Activated CD8-positive, alpha-beta memory T cell treated with anti-CD3 and anti-CD28 coated beads, Interleukin-2, amount 50 U/mL, for 4 hours (primary cell): ENCODE measurements at places on chromosomes 3 and 15.

DNA sequence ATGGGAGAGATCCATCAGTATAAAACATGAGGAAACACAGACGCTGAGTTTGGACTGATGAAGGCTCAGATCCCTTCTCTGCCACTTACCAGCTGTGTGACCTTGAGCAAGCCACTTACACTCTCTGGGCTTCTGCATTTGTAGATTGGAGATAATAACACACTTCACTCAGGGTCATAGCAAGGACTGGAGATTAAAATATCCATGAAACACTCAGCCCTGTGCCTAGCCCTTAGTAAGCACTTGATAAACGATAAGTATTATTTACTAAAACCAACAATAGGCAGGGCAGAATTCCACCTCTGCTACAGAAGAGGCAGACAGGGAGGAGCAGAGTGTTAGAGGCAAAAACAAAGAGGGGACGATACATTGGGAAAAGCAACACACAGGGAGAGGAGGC lies 420.5 kb upstream of the WNT5A start:
- DNase-seq = no peak

DNA sequence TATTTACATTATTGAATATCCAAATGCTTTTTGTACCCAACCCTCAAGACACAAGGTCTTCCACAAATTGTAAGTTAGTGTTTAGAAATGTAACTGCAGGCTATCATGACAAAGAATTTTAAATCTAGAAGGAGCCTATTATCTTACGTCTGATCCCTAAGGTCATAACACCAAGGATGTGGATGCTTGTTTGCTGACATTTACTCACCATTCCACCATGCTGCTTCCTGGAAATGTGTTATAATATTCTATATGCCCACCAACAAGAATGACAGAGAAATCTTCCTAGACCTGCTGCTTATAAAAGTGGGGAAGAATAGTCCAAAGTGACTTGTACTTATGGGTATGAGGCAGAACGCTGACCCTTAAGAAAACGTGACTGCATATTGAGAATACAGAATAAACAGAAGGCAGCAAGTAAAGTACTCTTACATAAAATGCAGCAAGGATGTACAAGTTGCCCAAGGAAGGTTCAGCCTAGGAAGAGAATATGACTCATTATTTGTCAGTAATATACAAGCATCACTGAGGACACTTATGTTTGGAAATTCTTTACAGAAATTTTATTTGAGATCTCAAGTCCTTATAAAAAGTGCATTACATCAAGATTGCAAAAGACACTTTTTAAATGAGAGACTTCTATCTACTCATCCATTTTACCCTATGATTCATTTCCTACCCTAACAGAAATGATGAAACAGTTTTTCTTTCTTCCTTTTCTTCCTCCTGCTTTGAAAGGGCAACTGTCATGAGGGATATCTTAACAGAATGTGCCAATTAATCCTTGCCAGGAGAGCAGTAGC lies 59.6 kb downstream of the ESYT3 start:
- DNase-seq = no peak

GRCh38 chr15:56353740-56354139 lies 11.5 kb upstream of the TEX9 start:
- DNase-seq = no peak

GRCh38 chr15:84911879-84912660 lies 27.6 kb downstream of the SLC28A1 start:
- DNase-seq = no peak

DNA sequence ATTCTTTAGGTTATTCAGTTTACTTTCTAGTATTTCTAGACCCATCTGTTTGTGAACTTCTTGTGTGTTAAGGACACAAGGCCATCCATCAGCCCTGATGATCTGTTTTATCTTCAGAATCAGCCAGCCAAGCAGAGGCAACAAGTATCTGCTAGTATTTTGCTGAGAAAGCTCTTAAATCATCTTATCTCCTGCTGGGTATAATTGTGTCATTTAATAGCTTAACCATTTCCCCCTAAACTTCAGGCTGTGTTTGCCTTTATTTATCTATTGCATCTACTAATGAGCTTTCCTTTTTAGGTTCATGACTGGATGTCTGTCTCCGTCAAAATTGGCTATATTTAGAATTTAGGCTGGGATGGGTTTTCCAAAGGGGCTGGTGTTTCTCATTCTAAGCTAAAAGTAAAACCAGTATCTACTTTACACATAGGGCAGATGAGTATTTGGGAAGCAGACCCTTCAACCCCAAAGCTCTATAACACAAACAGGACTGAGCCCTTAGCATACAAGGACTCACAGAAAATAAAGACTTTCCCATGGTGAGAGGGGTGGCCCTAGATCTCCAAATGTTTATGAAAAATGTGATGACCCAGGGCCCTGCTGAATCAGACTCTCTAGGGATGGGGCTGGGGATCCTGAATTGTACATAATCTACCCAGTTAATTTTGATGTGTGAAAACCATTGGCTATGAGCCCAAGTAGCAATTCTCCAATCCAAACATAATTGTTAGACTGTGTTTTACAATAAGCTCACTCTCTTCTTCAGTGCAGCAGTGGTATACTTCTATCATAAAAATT lies 65.3 kb upstream of the PSMD6 start:
- DNase-seq = no peak

DNA sequence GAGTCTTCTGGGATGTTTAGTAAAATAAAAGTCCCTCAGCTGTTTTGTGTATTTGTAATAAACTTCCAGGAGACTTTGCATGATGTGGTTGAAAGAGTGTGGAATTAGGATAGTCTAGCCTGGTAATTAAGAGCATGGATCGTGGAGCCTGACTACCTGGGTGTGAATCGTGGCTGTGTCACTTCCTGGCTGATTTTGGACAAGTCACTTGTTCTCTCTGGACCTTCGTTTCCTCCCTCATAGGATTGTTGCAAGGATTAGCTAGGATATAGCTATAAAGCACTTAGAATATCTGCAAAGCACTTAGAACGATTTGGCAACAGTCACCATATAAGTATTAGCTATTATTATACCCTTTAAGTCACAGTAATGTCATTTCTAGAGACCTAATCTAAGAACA lies 40.2 kb downstream of the SLMAP start:
- no peak for DNase-seq

DNA sequence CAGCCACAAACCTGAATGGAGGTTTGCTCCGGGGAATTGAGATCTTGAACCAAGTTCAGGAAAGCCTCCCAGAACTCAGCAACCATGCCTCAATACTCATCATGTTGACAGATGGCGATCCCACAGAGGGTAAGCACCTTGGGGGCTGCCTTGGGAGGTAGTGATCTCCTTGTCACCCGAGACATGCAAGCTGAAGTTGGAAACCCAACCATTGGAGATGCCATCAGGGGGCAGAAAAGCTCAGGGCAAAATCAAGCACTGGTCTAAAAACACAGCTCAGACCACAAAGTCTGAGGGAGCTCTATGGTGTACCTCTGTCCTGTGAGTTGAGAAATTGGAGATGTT lies 5.8 kb downstream of the ITIH1 start:
- DNase-seq = peak; percentile 4

GRCh38 chr3:38297947-38298711 lies 16.0 kb downstream of the SLC22A14 start:
- no peak for DNase-seq

- no peak for DNase-seq
Observed at GRCh38 chr3:122986693-122987179, 40.8 kb downstream of the SEMA5B start.

DNA sequence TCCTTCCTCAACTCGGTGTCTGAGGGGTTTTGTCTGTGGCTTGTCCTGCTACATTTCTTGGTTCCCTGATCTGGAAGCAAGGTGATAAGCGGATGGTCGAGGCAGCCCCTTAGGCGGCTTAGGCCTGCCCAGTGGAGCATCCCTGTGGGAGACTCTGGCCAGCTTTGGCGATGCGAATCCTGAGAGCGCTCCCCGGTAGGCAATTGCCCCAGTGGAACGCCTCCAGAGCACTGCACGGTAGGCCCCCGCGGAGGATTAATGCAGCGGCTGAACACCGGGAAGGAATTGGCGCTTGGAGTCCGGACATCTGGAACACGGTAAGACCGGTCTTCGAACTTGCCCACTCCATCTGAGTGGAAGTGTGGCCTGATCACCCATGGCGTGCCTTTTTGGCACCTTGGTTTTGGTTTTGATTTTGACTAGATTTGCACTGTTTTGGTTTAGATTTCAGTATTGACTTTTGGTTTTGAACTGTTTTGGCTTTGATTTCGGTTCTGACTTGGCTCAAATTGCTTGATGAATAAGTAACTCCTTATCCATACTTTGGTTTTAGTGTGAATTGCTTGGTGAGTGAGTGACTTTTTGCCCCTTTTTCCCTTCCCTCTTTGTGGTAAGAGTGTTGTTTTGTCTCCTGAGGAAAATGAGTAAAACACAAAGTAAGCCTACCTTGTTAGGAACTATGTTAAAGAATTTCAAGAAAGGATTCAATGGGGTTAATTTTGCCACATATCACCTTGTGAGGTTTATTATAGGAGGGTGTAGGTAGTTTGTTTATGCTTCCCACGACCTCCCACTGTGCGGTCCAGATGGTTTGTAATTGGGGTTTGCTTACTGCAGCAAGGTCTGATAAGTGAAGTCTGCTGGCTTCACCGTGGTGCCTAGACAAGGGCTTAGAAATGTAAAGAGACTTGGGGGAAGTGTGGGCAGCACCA lies 27.1 kb upstream of the GPR156 start:
- no peak for DNase-seq

DNA sequence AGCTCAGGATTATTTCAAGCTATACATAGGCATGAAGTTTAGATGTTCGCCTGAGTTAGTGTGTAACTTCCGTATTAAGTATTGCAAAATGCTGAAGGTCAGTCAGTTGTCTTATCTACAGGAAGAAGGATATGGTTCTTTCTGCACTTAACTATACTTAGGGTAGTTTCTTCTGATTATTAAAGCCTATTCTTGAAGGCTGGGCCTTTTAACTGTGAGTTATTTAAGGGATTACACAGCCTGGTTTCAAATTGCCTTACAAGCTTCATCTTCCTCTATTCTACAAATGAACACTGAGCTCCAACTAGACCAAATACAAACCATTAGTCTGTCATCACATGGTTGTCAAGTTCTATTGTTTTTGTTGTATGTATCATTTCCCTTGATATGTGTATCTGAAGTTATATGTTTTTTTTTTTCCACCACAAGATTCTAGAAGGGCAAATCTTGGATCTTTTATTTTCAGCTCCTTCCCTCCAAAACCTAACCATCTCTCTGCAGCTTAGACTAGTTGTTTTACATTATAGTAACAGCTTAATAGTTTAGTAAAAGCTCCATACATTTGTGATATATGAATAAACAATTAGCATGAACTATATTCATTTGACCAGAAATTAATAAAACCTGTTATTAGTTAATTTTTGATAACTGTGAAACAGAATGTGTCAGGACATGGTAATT lies 272.9 kb upstream of the KCNMB2 start:
- DNase-seq = no peak

DNA sequence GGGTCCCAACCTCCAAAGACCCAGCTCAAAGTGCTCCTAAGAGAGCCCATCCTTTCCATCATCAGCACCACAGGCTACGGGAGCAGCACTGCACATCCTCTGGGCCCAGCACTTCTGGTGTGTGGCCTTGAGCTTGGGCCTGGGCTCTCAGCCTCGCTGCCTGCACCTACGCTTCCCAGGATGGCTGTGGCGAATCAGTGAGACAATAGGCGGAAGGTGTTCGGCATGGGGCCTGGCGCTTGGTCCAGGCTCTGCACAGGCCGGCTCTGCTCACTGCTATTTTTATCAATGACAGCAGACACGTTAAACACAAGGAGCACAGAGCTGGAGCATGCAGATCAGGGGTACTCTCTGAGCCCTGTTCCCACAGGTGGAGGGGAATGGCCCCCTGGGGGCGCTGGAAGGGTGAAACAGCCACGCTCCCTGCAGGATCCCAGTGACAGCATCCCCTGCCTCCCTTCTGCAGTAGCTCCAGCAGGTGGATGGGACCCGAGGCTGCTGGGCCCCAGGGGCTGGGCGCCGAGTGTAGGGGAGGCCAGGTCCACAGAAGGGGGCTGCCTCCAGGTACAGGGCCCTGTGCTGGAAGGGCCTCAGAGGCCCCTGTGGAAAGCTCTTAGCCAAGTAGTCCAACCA lies 90.0 kb upstream of the RPL32 start:
- DNase-seq = no peak

GRCh38 chr3:15708882-15709677 lies 88.7 kb downstream of the ANKRD28 start:
- DNase-seq = no peak

GRCh38 chr3:158509891-158510290 lies 61.1 kb upstream of the MLF1 start:
- DNase-seq = no peak

GRCh38 chr3:125157183-125157582 lies 55.4 kb downstream of the SLC12A8 start:
- DNase-seq = no peak

DNA sequence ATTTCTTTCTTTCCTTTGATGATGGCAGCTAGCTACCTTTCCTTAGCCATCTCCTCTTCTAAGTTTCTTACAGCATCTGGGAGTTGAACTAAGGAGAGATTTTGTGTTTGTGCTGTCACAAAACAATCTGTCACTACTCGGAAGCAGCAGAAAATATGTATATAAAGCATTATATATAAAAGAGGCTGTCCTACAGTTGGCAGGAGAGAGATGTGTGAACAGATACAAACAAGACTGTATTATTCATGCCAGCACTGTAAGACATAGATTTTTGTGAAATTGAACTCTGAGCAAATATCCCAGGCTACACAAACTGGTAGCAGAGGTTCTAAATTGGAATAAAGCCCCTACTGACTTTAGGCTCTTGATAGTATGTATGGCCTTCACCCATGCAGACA lies 577.5 kb upstream of the NECTIN3 start:
- no peak for DNase-seq

DNA sequence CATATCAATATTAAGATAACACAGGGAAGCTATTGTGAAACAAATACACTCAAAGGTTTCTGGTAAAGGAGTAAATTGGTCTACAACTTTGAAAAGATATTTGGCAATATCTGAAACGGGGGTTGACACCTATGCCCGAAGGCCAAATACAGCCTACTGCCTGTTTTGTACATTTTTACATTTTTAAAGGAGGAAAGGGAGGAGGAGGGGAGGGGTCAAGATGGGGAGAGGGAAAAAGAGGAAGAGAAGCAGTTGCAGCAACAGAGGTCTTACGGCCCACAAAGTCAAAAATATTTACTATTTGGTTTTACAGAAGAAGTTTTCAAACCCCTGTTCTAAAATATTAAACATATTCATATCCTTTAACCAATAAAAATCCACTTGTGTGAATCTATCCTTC lies 94.2 kb downstream of the FMN1 start:
- no peak for DNase-seq

- DNase-seq = no peak
Observed at GRCh38 chr15:49178497-49178896, 8.4 kb downstream of the GALK2 start.

DNA sequence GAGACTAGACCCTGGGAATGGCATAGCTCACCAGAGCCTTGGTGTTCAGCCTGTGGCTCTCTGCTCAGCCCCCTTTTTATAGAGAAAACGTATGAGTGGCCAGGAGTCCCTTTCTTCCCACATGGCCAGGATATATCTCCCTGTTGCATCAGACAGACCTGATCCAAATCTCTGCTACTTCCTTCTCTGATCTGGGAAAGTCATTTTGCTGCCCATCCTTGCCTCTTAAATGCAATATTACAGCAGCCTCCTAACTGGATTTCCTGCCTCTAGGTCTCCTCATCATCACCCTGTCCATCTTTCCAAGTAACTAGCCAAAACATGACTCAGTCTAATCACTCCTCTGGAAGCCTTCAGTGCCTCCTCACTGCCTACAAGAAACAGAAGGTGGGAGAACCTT lies 42.9 kb downstream of the CTDSPL start:
- DNase-seq = no peak

GRCh38 chr3:101065962-101066361 lies 72.7 kb upstream of the ABI3BP start:
- no peak for DNase-seq

- no peak for DNase-seq
Observed at GRCh38 chr3:31754575-31755278, 222.0 kb downstream of the STT3B start.

- no peak for DNase-seq
Observed at GRCh38 chr3:138974462-138974861, 27.4 kb downstream of the FOXL2NB start.
